Activated CD8-positive, alpha-beta memory T cell treated with anti-CD3 and anti-CD28 coated beads for 1 hour (primary cell): ENCODE measurements at places on chromosomes 13 and 19.

DNA sequence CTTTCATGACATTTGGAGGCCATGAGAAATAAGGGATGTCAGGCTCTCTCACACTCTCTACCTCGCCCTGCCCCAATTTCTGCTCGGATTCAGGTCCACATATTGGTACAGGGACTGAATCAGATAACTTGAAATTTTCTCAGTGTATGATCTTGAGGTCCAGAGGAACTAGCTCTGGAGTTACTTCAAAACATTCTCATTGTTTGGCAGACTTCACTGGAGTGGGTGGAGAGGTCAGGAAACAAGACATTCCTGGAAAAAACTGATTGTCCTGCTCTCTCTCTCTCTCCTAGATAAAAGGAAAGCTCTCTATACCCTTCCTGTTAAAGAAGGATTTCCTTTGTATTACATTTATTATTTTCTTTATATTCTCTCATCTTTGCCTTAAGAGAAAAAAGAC is 428.1 kb upstream of the DACH1 start:
- no peak for DNase-seq

DNA sequence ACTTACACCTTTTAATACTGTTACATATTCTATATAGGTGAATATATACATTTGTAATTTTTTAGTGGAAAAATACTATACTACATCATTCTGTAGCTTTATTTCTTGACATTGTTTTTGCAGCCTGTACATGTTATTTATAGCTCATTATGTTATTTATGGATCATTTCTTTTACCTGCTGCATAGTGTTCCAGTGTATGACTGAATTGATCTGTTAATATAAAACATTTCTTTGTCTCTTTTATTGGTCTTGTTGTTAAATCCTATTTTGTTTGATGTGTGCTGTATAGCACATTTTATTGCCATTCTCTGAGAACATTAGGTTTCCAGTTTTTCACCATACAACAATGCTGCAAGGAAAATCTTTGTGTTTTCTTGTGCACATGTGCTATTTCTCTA is 2.4 kb downstream of the SETDB2 start:
- DNase-seq, result no peak

DNA sequence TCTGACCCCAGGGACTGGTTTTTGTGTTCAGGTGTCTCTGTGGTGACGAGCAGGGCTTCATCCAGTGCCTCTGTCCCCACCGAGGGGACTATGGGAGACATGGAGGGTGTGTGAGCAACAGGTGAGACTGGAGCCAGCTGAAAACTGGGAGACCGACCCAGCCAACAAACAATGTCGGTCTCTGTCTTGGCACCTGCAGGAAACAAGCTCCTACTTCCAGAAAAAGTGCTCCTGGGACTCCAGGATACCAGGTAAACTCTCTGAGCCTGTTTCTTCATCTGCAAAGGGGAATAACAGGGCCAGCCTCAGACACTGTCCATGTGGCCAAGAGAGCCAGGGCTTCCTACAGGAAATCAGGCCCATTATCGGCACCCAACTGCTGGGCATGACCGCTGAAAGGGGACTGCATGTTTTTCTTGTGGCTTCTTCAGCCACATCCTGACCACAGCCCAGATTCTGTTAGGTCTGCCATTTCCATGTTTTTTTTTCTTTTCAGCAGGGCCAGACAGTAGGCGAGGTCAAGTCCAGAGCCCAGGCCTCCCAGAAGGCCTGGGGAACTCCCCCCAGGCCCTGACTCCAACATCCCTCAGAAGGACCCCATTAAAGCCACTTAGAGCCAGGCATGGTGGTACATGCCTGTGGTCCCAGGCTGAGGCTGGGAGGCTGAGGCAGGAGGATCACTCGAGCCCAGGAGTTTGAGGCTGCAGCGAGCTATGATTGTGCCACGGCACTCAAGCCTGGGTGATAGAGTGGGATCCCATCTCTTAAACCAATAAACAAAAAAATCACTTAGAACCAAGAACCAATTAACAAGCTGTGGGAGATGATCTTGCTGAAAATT is 836 bp upstream of the BST2 start:
- no peak for DNase-seq

GRCh38 chr13:50589651-50590054 is 253.8 kb downstream of the DLEU7 start:
- no peak for DNase-seq

- no peak for DNase-seq
Observed at GRCh38 chr13:43908156-43909126, 28.7 kb downstream of the LACC1 start.

GRCh38 chr19:19081642-19082151 is 17.9 kb downstream of the SLC25A42 start:
- no peak for DNase-seq

DNA sequence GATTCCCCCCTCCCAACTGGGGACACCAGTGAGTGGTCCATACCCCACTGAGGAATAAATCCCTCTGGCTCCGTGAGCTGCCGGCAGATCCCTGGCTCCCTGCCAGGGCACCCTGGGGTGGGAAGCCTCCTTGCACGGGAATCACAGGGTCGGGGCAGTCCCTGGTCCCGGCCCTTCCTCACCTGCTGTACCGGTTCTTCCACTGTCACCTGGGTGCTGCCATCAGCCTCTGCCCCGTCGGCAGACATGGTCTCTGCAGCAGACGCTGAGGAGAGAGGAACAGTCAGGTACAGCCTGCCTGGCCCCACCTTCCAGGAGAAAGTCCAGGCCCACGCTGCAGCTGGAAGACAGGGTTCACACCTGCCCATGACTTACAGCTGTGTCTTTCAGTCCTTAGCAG is 6.3 kb downstream of the PLIN3 start:
- no peak for DNase-seq

DNA sequence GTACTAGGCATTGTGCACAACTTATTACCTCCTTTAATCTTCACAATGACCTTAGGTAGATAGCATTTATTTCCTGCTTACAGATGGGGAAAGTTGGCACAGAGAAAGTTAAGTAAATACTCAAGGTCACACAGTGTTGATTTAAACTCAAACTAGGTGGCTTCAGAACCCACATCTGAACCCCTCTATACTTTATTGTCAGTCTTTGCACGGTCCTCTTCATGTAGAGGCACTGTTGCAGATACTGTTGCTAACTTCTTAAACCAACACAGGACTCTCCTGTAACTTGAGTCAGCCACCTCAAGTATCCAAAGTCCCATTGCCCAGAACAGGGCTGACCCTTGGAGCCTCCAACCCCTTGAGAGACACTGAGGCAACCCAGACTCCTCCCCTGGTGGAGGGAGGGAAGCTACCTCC is 48.8 kb downstream of the FRY start:
- DNase-seq, result no peak

GRCh38 chr13:28621449-28621848 is 37.5 kb upstream of the POMP start:
- no peak for DNase-seq

- no peak for DNase-seq
Observed at GRCh38 chr13:47017476-47017875, 120.6 kb upstream of the HTR2A start.

DNA sequence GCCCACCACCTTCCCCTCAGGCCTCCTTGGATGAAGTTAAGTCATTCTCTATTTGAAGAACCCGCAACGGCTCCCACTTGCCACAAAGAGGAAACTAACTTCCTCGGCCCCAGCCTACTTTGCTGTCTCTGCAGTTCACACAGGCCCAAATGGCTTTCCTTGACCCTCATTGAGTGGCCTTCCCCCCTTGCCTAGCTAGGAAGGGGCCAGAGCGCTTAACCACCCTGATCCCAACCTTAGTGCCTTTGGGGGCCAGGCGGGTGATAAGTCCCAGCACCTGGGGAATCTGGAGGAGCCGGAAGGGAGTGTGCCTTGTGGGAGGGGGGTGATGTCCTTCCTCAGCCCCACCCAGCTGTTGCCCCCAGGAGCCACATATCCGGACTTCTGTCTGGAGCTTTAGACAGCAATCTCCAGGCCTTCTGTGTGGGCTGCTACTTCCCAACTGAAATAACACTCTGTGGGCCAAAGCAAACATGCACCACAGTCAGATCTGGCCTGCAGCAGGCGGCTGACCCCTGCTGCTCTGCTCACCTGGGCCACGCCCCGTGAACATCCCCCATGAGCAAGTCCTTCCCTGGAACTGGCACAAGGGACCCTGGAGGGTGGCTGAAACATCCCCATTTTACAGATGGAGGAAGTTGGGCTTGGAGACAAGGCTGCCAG is 10.5 kb downstream of the NECTIN2 start:
- no peak for DNase-seq

DNA sequence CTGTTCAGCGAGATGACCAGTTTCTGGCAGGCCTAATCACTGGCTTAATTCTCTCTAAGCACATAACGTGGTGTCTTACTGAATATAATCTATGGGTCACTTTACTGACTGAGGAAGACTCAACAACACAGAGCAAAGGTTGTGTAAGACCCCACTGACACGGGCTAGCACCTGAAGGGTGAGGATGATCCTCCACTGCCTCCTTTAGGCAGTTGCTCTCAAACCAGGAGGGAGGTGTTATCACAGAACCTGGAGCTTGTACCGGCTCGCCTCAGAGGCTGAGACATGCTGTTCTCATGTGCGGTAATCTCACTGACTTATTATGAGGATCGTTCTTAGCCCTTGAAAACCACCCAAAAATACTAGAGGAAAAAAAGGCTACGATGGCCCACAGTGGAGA is 28.3 kb downstream of the RCBTB2 start:
- DNase-seq, result no peak

DNA sequence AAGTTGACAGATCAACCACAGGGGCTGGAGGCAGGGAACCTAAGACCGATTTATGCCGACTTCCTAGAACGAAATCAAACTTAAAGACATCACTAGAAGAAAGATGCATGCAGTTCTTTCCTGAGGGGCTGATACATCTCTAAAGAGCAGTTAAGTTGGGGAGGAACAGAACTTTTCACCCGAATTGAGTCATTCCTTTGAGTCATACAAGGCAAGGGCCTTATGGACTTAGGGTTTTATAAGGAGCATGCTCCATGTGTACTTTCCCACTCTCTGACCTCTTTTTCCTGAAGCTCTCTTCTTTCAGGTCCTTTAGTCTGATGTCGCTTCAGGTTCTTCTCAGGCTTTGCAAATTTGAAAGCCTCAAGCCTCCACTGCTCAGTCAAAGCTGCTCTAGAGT is 7.9 kb upstream of the FBXL3 start:
- no peak for DNase-seq

GRCh38 chr19:11166281-11167142 is 10.9 kb upstream of the SPC24 start:
- DNase-seq, result no peak

- no peak for DNase-seq
Observed at GRCh38 chr13:74210693-74211393, 76.6 kb upstream of the KLF12 start.

DNA sequence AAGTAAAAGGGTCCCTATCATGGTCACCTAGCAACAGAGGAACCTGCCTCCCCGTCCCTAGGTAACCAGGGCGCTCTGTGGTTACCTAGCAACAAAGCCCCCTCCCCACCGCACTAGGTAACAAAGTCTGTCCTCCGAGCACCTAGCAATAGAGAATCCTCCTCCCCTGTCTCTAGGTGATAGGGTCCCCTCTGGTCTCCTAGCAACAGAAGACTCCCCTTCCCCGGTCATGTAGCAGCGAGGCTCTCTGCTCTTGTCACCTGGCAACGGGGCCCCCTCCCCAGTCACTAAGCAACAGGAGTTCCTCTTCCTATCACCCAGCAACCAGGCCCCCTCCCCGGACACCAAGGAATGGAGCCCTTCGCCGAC is 307 bp downstream of the JOSD2 start:
- no peak for DNase-seq

- no peak for DNase-seq
Observed at GRCh38 chr19:40035996-40036395, 20.0 kb downstream of the ZNF780B start.

GRCh38 chr19:2261438-2262172 is 5.4 kb upstream of the JSRP1 start:
- DNase-seq, result no peak

DNA sequence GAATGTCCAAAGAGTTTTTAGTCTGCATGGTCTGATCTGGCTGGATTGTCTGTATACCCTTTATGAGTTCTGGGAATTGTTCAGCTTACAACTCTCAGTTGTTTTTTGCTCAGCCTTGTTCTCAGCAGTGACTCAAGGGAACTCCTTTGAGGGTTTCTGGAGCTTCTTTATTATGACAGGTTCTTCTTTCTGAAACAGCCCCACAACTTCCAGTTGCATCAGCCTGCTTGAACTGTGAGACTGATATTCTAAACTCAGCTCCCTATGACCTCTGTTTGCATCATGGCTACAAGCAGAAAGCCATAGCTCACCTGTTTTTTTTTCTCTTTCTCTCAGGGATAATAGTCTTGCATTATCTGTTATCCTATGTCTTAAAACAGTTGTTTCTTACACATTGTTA is 85.0 kb downstream of the TDRD3 start:
- no peak for DNase-seq

- DNase-seq, result no peak
Observed at GRCh38 chr13:46530084-46530935, 22.7 kb upstream of the LRCH1 start.

- no peak for DNase-seq
Observed at GRCh38 chr13:106405731-106406130, 129.7 kb downstream of the EFNB2 start.

DNA sequence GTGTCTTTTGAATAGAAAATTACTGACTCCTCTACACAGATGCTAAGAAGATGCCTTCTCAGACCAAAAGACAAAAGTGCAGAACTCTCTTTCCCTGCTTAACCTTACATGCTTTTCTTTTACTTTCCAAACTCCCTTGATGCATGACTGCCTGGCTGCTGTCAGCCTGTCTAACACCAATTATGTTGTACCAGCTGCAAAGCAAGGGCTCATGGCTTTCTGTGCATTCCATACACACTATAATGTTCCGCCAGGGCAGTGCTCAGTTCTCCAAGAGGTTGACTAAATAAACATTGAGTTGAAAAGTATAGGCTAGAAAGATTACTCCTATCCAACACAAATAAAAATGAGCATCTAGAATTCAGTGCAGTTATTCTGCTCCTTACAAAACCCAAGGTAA is 330.4 kb upstream of the NBEA start:
- DNase-seq, result no peak

DNA sequence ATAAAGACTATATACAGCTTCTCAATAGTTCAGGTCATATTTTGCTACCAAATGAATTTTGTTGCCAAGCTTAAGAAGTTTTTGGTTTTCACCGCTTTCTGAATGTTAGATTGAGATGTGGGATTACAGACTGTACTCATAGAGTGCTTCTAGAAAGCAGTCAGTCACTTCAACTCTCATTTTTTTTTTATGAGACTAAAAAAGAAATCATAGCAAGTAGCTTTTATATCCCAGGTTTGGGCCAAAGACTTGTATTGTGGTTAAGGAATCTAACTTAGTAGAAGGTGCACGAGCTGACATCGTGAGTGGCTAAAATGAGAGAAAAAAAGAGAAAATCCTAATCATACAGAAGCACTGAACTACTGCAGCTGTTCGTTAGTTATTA is 2.2 kb upstream of the USPL1 start:
- DNase-seq, result no peak

- no peak for DNase-seq
Observed at GRCh38 chr13:112582263-112582662, 5.7 kb downstream of the TUBGCP3 start.

DNA sequence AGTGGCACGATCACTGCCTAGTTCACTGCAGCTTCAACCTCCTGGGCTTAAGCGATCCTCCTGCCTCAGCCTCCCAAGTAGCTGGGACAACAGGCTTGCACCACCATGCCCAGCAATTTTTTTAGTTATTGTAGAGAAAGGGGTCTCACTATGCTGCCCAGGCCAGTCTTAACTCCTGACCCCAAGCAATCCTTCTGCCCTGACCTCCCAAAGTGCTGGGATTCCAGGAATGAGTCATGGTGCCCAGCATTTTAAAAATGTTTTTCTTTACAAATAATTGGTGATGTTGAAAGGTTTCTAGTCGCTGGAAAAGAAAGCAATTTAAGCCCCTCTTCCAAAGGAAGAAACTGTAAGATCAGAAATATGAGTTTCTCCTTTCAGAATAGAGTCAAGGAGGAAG is 19.4 kb downstream of the DYRK1B start:
- DNase-seq, result no peak
